ENCODE measurements at places on chromosomes 1 and 21.

- no peak for DNase-seq
Measured at GRCh38 chr1:154954541-154954940, 1.4 kb downstream of the PBXIP1 start.

- no peak for DNase-seq
Measured at GRCh38 chr1:29412591-29412990, 176.3 kb downstream of the PTPRU start.

DNA sequence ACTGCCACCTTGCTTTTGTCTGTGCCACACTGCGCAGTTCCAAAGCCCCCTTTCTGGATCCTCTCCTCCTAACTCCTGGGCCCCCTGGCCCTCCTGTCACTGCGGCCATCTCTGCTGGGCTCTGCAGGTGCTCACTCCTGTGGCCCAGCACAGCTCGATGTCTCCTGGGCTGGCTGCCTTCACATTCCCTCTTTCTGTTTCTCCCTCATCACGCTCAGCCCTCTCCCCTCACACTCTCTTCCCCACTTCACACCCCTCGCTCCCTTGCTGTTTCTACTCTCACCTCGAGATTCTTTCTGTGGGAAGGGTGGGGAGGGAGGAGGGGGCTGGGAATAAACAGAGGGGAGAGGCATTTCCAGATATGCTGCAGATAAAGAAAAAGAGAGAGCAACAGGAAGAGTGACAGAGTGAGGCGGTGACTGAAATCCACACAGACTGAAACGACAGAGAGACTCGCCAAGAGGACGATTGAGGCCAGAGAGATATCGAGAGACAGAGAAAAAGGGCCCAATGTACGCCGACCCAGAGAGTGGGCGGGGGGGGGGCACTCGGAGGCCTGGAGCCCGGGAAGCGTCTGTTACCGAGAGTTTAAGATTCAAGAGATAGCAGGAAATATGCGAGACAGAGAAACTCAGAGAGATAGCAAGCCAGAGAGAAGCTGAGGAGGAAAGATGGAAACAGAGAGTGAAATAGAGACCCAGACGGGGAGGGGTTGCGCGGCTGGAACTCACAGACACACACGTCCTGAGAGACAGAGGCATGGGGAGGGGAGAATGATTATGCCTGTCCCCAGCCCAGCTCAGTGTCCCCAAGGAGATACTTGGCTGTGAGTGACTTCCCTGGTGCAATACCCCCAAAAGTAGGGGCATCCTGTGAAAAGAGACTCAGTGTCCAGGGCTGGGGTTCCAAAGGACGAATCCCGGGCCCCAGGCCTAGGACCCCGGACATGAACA, 666 bp downstream of the CSF3R start:
- no peak for DNase-seq

DNA sequence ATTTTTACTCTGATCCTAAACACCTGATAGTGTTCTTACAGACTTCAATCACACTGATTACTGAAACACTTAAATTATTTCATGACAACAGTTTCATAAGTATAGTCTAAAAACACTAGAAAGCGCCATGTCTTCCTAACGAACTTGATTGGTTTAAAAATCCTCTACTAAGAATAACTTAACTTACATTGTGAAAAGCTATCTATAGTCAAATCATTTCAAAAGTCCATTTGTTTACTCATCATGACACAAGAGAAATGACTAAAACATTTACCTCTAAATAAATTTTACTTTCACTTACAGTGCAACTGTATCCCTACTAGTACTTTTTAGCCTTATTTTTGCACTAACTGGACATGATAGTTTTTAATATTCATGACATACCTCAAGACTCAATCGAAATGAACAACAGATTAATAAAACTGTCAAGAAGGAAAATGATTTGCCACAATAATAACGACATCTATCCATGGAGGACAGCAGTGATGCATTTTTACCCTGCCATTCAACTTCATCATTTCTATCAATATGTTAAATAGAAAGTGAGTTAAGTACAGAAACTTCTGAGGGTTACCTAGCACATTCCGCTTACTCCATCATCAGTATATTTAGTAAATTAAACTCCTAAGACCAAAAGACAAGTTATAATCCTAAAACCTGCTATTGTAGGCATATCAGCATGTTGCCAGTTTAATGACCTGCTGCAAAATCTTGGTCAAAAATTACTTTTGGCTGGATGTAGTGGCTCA, 38.4 kb downstream of the AHCTF1 start:
- no peak for DNase-seq

DNA sequence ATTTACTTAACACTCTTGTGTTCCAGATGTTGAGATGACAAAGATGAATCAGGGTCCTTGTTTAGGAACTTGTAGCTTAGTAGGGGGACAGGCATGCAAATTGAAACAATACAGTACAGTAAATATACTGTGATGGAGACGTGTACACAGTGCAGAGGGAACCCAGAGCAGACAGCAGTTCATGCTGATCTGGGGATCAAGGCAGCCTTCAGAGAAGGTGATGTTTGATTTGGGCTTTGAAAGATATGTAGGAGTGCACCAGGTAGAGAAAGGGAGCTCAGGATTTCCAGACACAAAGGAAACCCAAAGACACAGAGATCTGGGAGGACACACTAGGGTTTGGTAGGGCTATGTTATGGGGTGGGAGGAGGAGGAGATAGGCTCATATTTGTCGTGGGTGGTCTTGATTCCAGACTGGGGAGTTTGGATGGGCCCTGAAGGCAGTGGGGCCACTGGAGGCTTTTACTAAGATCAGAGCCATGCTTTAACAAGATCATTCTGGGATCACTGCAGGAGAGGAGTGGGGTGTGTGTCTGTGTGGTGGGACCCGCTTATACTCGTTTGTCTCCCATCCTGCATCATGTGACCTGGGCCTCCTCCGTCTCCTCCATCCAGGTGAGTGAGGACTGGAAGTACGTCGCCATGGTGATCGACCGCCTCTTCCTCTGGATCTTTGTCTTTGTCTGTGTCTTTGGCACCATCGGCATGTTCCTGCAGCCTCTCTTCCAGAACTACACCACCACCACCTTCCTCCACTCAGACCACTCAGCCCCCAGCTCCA, 7.8 kb downstream of the CHRNB2 start:
- DNase-seq: no peak

- no peak for DNase-seq
Measured at GRCh38 chr21:40080385-40080784, 213.1 kb downstream of the PCP4 start.

DNA sequence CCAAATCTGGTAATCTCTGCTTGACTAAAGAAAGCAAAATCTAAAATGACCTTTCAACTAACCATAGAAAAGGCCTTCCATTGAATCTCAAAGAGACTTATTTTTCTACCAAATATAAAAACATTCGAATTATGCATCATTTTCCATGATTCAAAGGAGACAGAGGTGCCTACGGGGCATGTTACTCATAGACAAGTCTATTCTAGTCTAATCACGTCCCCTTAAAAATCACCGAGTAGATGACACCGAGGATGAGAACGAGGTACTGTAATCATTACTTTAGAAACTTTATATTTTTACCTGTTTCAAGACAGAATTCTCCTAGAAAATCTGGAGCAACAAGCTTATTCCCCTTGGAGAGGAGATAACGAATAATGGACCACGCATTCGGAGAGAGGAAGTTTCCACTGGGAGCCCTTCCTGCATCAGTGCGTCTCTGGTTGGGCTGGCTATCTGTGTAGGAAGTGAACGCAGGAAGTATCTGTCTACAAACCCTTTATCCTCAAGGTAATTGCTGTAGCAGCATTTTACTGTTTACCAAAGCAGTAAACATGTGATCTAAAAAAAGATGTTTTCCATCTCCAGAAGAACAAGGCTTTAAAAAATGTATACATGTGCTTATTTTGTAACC, 9.5 kb downstream of the ERG start:
- no peak for DNase-seq

- no peak for DNase-seq
Measured at GRCh38 chr1:155531624-155532023, 31.0 kb downstream of the ASH1L start.

DNA sequence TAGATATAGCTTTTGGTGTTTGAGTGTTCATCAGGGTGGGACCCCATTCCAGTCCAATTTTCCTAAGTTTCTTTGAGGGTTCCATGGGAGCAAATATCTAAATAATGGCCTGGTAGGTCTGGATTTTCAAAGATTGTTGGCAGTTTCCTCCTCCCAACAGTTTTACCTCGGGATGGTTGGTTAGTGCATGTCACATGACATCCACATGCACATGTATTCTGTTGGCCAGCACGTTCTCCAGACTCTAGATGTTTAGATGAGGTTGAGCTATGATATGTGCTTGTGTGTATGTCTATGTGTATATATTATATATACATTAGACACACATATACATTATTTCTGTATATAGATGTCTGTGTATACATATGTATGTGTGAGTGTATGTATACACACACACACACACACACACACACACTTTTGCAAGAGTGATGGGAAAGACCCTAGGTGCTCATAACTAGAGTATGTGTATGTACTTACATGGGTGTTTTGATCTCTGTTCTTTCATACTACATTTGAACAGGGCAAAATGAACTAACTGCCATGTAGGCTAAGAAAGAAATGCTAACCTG, 5.6 kb downstream of the RGS4 start:
- DNase-seq: no peak

- DNase-seq: no peak
Measured at GRCh38 chr1:103074224-103074623, 34.1 kb downstream of the COL11A1 start.

DNA sequence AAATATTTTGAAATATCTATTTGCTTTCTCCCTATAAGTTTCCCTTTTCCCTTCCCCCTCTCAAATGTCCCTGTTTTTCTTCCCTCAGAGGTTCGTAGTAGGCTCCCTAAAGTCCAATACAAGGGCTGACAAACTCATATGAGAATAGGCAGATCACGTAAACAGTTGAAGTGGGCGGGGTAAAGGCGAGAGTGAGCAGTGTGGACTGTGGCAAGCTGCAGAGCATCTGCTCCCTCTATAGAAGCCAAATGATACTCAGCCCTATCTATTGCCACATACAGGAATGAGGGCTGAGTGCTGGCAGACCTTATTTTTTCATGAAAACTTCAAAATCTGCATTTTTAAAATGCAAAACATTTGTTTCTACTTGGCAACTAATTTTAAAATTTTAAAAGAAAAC, 26.3 kb downstream of the PRDX6 start:
- no peak for DNase-seq

DNA sequence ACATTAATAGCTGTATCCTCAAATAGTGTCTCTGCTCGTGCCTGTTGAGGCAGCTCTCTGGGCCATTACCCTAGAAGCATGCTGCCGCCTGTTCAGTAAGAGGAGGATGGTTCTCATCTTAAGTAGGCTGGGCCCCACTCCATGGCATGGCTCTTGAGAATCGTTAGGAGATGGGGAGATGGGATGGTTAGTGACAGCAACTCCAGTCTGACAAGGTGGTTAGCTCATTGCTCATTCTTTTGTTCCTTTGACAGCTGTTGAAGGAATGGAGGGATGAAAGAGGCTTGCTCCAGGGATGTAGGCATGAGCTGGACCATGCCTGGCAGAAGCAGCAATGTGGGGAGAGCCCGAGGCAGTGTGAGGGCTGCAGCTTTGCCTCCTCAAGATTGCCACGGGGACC, 68.2 kb downstream of the MAP10 start:
- DNase-seq: no peak

GRCh38 chr1:245678860-245679411, 524.2 kb downstream of the KIF26B start:
- no peak for DNase-seq

DNA sequence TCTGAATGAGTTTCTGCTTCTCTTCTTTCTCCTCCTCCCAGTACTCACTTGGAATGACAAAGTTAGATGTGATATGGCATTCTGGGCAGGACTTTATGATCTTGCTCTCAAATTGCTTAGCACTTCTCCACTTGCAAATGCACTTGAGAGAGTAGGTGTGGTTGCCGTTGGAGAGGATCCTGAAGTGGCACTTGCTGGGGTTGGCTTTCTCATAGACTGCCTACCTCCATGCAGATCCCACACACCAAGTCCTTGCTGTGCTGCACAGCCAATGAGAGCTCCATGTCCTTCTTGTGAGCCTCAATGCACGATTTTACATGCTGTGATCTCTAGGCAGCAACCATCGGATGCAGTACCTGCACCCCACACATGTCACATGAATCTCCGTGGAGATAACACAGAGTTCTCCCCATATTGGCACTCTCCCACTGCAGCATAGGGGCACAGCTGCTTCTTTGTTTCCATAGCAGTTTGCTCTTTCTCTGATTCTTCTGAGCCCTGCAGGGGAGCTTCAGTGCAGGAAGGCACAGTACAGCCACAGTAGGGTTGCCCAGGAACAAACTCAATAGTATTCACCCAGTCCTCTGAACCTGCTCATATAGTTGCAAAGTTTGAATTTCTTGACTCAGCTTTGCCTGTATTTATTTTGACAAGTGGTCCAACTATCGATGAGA, 45.2 kb downstream of the ZNF691 start:
- no peak for DNase-seq

DNA sequence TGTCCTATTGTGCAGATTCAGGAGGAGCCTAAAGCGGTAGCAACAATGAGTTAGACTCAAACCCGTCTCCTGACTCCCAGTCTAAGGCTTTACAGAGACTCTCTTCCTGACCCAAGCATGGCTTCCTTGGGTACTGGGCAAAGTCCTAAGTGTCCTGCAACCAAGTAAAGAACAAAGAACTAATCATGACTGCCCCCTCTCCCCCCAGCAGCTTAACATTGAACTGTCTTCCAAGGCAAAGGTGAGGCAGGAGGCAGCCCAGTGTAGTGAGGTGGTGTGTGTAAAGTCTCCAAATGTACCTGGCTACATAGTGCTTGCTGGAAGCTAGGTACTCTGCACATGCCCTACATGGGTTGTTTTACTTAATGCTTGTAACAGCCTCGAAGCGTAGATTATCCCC, 2.3 kb downstream of the FABP3 start:
- no peak for DNase-seq

DNA sequence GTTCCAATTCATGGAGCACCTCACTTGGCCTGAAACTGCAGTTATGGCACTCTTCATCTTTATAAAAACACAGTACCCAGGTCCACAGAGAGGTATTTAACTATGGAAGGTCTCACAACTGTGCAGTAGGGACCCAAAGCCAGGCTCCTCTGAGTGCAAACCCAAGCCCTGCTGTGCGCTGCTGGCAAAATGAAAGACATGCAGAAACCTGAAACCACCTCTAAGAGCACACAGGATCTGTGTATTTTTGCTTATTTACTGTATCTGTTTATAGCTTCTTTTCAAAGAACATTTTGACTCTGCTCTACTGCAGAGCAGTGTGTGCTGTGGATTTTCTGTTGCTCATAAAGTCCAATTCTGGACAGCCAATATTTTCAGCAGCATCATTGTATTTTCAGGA, 166.6 kb downstream of the DSCAM start:
- no peak for DNase-seq

GRCh38 chr1:215166886-215167285, 84.3 kb downstream of the KCNK2 start:
- DNase-seq: no peak

DNA sequence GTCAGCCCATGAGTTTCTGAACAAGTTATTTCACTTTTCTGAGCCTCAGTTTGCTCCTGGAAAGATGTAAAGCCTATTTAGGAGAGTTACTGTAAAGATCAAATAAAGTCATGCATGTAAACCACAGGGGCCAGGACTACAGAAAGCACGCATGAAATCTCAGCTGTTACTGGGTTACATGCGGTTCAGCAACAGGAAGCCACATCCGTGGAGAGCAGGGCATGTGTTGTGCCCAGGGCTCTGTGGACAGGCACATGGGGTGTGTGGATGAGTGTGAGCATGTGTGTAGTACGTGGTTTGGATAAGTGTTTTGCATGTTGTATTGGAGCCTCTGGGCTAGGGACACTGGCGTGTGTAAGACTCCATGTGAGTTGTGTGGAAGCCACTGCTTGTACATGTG, 2.2 kb upstream of the EPHA2 start:
- no peak for DNase-seq

- DNase-seq: no peak
Measured at GRCh38 chr1:246629030-246629429, 62.8 kb downstream of the CNST start.
